Stimulated activated CD8-positive, alpha-beta memory T cell treated with anti-CD3 and anti-CD28 coated beads, Interleukin-12 subunit alpha, Interleukin-12 subunit beta, amount 100 ng/mL, for 1 hour (primary cell): ENCODE measurements at places on chromosomes 2 and 18.

DNA sequence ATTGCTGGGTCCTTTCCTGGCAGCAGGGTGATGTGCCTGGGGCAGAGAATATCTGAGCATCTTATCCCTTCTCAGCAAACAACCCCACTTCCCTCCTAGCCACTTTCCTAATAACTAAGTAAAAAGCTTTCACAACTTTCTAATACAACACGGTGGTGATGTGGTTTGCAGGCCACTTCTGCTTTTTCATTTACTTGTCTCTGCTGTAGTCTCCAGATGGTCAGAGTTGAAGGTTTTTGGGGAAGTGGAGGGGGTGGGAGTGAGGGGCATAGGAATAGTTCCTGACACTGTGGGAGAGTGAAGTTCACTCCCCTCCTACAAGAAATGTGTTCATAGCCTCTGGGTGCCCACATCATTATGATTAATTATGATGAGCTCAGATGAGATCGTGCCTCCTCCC, 11.6 kb downstream of the OXER1 start:
- no peak for DNase-seq

GRCh38 chr2:122150524-122151280, 395.3 kb downstream of the TSN start:
- DNase-seq = no peak

DNA sequence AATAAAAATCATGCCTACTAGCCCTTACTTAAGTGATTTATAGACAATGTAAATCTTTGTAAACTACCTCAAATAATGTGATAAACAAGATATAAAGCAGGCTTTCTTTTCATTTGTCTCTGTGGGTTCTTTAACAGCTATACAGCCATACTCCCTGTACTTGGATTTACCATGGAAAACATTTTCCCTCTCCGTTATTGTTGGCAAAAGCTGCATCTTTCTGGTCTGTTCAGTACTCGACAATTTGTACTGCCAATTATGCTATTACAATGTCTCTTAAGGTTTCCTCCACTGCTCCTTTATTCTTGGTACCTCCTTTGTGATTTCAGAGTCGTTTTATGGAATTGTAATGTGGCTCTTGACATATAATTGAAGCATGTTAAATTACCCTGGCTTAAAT, 426.3 kb upstream of the PKDCC start:
- no peak for DNase-seq

DNA sequence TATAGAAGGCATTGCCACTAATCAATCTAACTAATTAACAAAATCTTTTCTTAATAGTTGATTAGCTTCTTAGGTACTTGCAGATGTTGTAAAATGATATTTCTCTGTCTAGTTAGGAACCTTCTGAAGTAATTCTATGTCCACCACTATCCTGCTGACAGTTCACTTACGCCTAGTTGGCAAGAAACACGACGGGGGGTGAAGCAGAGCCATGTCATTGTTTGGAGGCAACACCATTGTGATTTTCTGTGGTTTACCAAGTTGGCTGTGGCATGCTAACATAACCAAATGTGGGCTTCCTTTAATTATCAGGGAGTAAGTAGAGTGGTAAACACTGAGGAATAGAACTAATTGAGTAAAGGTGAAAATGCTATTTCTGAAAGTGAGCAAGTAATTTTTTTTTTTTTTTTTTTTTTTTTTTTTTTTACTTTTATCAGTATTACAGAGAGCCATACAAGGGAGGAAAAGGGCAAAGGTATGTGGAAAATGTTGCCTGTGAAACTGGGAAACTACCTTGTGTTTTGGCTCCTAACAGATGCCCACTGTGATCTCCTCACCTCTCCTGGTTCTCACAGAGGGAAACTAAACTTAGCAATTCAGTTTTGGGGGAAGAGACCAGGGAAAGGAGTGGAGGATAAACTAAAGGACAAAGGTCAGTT, 126.8 kb downstream of the MEIS1 start:
- DNase-seq = no peak

- DNase-seq = no peak
Observed at GRCh38 chr2:5409898-5410381, 282.2 kb upstream of the SOX11 start.

DNA sequence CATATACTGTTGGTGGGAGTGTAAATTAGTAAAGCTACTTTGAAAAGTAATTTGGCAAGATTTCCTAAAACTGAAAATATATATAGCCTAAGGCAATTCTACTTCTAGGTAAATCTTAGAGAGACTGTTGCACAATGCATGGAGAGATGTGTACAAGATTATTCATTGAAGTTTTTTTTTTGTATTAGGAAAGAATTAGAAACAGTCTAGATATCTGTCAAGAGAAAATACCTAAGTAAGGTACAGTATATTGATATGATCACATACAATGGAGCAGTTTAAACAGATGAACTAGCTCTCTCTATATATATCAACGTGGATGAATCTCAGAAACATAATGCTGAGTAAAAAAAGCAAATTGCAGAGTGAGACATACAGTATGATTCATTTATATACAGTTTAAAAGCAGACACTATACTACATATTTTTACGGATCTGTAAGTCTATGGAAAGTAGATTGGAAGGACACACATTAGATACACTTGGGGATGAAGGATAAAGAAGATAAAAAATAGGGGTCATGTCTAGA, 59.3 kb upstream of the ACVR1 start:
- DNase-seq = no peak

- DNase-seq = no peak
Observed at GRCh38 chr2:165594935-165595255, 125.4 kb downstream of the CSRNP3 start.
